ENCODE measurements at places on chromosomes 1 and 21.

- no peak for DNase-seq
Observed at GRCh38 chr1:85049735-85050166, 1.5 kb upstream of the MCOLN3 start.

DNA sequence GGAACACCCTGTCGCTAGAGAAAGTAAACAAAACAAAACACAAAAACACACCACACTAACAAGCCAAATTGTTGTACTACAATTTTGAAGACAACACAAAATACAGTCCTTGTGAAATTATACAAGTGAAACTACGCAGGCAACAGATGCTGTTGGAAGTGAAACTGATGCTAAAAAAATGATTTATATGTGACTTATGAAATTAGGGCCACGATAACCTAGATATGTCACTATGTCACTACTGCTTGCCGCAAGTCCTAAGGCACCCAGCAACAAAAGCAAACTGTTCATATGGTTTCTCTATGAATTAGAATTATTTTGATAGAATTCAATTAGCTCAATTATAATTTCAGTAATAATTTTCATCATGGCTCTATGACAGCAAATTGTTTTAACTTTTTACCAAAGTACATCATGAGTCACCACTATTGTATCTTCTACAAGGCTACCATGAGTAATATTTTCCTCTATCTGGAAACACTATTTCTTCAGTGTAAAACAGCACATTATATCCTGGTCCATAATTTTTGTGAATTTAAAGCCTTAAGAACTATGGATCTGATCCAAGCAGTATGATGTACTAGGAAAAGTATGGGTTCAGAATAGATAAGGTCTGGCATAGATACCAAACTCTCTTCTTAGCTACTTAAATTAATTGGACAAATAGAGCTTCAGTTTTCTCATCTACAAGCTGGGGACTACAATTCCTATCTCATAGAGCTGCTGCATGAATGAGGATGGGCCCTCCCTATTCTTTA lies 216.3 kb downstream of the COL11A1 start:
- DNase-seq = no peak

GRCh38 chr1:162912061-162912667 lies 51.2 kb upstream of the CCDC190 start:
- DNase-seq = no peak

DNA sequence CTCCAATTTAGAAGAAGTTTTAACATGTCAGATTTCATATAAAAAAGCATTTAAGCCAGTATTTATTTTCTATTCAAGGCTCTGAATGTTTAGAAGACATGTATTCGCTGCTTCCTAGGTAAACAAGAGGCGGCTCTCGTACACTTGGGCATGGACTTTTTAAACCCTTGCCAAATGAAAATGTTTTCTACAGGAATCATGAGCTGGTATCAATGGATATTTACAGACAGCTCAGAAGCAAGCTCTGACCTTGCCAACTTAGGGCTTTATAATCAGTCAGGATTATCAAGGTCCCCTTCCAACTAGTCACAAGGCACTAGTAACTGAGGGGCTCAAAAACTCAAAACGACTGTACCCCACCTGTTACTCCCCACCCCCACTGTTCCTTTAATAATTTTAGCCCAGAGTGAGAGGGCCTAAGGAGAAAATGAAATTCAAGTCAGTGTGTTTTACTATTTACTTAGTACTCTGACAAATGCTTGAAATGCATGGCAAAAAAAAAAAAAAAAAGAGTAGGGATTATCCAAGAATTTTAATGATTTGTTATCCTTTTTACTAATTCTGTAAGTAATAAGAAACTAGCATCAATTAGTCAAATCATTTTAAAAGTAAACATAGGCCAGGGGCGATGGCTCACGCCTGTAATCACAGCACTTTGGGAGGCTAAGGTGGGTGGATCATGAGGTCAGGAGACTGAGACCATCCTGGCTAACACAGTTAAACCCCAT lies 12.4 kb downstream of the CLSTN1 start:
- DNase-seq = no peak

GRCh38 chr1:78370356-78370755 lies 120.4 kb upstream of the PTGFR start:
- no peak for DNase-seq
